ENCODE measurements at places on chromosomes 2 and 18. TPM values are rescaled to one million over a fixed set of nuclear protein-coding genes. Genes with fewer than 3 reads are reported as not detected.

DNA sequence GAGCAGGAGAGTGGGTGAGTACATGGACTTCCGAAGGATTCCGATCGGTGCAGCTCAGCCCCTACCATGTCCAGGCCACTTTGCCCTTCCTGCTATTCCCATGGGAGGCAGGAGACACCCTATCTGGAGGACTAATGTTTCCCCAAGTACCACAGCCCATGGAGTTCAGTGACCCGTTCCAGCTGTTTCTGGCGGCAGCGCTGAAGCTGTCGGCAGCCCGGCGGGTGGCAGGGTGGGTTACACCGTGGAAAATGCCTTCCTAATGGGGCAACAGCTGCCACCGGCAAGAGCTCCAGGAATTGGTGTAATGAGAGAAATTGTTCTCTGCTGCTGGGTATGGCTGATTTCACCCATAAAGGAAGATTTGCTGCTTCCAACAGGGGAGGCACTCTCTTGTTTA, 98.3 kb downstream of the MYCN start:
- H3K4me3 ChIP-seq = no peak overlapping the region
- H3K36me3 ChIP-seq = no peaks in the 10 kb centered on the region
- H3K4me1 ChIP-seq = no peaks in the 10 kb centered on the region

- H3K36me3 ChIP-seq = no peaks in the 10 kb centered on the region
- no peak overlapping the region for H3K4me3 ChIP-seq
- no peaks in the 10 kb centered on the region for H3K4me1 ChIP-seq
- DNase-seq = no peak
- no peak overlapping the region for H3K27ac ChIP-seq
Observed at GRCh38 chr2:141968433-141968832, 162.4 kb downstream of the LRP1B start.

- H3K27me3 ChIP-seq = peaks cover 64% of the 10 kb centered on the region
- H3K4me1 ChIP-seq = no peaks in the 10 kb centered on the region
- H3K4me3 ChIP-seq = no peak overlapping the region
- H3K27ac ChIP-seq = no peak overlapping the region
- peaks cover 2% of the 10 kb centered on the region for H3K36me3 ChIP-seq
- DNase-seq = no peak
Observed at GRCh38 chr18:44743631-44744030, 62.9 kb downstream of the SETBP1 start.

DNA sequence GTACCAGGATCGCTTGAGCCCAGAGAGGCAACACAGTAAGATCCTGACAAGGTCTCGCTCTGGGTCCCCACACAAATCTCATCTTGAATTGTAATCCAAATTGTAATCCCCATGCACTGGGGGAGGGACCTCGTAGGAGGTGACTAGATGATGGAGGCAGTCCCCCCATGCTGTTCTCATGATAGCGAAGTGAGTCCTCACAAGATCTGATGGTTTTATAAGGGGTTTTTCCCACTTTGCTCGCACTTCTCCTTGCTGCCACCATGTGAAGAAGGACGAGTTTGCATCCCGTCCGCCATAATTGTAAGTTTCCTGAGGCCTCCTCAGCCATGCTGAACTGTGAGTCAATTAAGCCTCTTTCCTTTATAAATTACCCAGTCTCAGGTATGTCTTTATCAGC, 46.0 kb upstream of the SERTAD2 start:
- H3K27me3 ChIP-seq = no peaks in the 10 kb centered on the region
- peak overlapping the region; percentile 80 for H3K27ac ChIP-seq
- peaks cover 72% of the 10 kb centered on the region for H3K4me1 ChIP-seq
- peak overlapping the region; percentile 66 for H3K4me3 ChIP-seq

- no peak overlapping the region for H3K27ac ChIP-seq
- no peaks in the 10 kb centered on the region for H3K27me3 ChIP-seq
- DNase-seq = no peak
- no peak overlapping the region for H3K4me3 ChIP-seq
- H3K4me1 ChIP-seq = peaks cover 6% of the 10 kb centered on the region
- H3K36me3 ChIP-seq = peaks cover 2% of the 10 kb centered on the region
Observed at GRCh38 chr2:73418343-73418742, 32.7 kb downstream of the ALMS1 start.

- H3K4me1 ChIP-seq = peaks cover 84% of the 10 kb centered on the region
- H3K36me3 ChIP-seq = peaks cover 5% of the 10 kb centered on the region
- H3K27ac ChIP-seq = peak overlapping the region; percentile 97
Observed at GRCh38 chr2:86185517-86186212, 9.6 kb downstream of the IMMT start.

GRCh38 chr2:218813771-218814460, 17.7 kb downstream of the PRKAG3 start:
- no peak for DNase-seq
- H3K27ac ChIP-seq = no peak overlapping the region
- peaks cover 18% of the 10 kb centered on the region for H3K27me3 ChIP-seq
- H3K4me3 ChIP-seq = no peak overlapping the region
- no peaks in the 10 kb centered on the region for H3K36me3 ChIP-seq
- no peaks in the 10 kb centered on the region for H3K4me1 ChIP-seq

GRCh38 chr2:153890576-153890975, 18.9 kb downstream of the GALNT13 start:
- no peaks in the 10 kb centered on the region for H3K27me3 ChIP-seq
- DNase-seq = no peak
- no peaks in the 10 kb centered on the region for H3K4me1 ChIP-seq
- no peaks in the 10 kb centered on the region for H3K36me3 ChIP-seq
- no peak overlapping the region for H3K4me3 ChIP-seq
- no peak overlapping the region for H3K27ac ChIP-seq

- no peak for DNase-seq
- H3K4me3 ChIP-seq = no peak overlapping the region
- H3K27me3 ChIP-seq = no peaks in the 10 kb centered on the region
- H3K36me3 ChIP-seq = no peaks in the 10 kb centered on the region
- no peaks in the 10 kb centered on the region for H3K4me1 ChIP-seq
Observed at GRCh38 chr2:219025637-219026585, 15.4 kb downstream of the CFAP65 start.

- no peak overlapping the region for H3K27ac ChIP-seq
- no peaks in the 10 kb centered on the region for H3K4me1 ChIP-seq
- peaks cover 5% of the 10 kb centered on the region for H3K27me3 ChIP-seq
- no peaks in the 10 kb centered on the region for H3K36me3 ChIP-seq
- no peak for DNase-seq
Observed at GRCh38 chr2:217834057-217834620, 168.7 kb downstream of the TNS1 start.

GRCh38 chr18:24111936-24112335, 26.9 kb upstream of the CABYR start:
- H3K36me3 ChIP-seq = no peaks in the 10 kb centered on the region
- peaks cover 40% of the 10 kb centered on the region for H3K4me1 ChIP-seq
- peak overlapping the region; percentile 44 for H3K27ac ChIP-seq
- H3K27me3 ChIP-seq = no peaks in the 10 kb centered on the region
- DNase-seq = no peak

- H3K27ac ChIP-seq = no peak overlapping the region
- H3K4me1 ChIP-seq = no peaks in the 10 kb centered on the region
- no peak overlapping the region for H3K4me3 ChIP-seq
- H3K27me3 ChIP-seq = no peaks in the 10 kb centered on the region
Observed at GRCh38 chr2:10665833-10666232, 23.9 kb downstream of the NOL10 start.

UGT1A9 gene
- total RNA-seq = not detected

SERPINB2 gene
- not detected for total RNA-seq

DLX2 gene
- total RNA-seq = 0.24 TPM
